ENCODE measurements at places on chromosomes 3 and 15.

- DNase-seq = peak; percentile 72
Measured at GRCh38 chr15:74543583-74543982, 2.6 kb downstream of the ARID3B start.

DNA sequence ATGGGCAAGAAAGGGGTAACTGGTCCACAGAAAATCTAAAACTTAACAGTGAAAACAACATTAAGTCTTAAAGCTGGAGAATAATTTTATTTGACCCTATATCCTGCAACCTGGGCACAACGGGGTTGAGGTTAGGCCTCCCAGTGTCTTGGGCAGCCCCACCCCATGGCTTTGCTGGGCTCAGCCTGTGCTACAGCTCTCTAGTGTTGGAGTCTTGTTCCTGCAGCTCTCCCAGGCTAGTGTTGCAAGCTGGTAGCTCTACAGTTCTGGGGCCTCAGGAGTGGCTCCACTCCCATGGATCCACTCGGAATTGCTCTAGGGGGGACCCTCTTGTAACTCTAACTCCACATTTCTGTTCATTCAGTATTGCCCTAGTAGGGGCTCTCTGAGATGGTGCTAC lies 24.9 kb upstream of the GNB4 start:
- DNase-seq = no peak

GRCh38 chr3:47291158-47291753 lies 8.5 kb downstream of the KLHL18 start:
- no peak for DNase-seq

- no peak for DNase-seq
Measured at GRCh38 chr15:74044267-74045110, 37.9 kb downstream of the GOLGA6A start.

GRCh38 chr3:97822359-97822775 lies 556 bp downstream of the CRYBG3 start:
- DNase-seq = peak; percentile 0

- DNase-seq = no peak
Measured at GRCh38 chr15:65528461-65529060, 1.7 kb upstream of the HACD3 start.

- no peak for DNase-seq
Measured at GRCh38 chr15:47870956-47871625, 153.8 kb downstream of the SEMA6D start.

GRCh38 chr3:151445273-151446001 lies 15.4 kb downstream of the IGSF10 start:
- DNase-seq = no peak

- no peak for DNase-seq
Measured at GRCh38 chr3:185726254-185726967, 98.4 kb downstream of the IGF2BP2 start.

DNA sequence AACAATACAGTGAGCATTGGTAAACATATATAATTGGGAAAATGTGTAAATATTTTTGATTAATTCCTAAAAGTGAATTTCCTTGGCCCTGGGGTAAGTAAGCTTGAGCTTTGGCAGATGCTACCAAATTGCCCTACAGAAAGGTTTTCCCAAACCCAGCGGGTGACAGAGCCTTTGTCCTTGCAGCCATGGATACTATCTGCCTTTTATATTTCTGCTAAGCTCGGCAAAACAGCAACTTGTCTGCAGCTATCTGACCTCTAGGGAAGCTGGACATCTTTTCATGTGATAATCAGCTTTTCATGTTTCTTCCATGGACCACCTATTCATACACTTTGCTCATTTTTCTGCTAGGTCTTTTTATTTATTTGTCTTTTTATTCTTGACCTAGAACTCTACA lies 64.7 kb upstream of the SEC22A start:
- no peak for DNase-seq

GRCh38 chr3:194730365-194730764 lies 44.7 kb downstream of the FAM43A start:
- DNase-seq = no peak

DNA sequence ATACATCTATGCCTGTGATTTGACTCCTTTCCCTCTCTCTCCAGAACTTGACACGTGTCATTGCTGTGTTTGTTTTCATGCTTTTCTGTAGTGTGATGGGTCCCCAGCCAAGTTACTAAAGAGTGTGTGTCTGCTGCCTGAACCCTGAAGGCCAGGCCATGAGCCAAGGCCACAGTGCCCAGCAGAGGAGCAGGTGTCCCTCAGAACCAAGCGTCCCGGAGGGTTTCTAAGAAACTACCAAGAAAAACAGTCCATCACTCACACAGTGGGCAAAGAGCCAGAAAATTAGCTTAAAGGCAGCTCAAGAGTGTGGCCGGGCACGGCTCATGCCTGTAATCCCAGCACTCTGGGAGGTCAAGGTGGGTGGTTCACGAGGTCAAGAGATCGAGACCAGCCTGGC lies 35.2 kb downstream of the FBXO45 start:
- DNase-seq = no peak

DNA sequence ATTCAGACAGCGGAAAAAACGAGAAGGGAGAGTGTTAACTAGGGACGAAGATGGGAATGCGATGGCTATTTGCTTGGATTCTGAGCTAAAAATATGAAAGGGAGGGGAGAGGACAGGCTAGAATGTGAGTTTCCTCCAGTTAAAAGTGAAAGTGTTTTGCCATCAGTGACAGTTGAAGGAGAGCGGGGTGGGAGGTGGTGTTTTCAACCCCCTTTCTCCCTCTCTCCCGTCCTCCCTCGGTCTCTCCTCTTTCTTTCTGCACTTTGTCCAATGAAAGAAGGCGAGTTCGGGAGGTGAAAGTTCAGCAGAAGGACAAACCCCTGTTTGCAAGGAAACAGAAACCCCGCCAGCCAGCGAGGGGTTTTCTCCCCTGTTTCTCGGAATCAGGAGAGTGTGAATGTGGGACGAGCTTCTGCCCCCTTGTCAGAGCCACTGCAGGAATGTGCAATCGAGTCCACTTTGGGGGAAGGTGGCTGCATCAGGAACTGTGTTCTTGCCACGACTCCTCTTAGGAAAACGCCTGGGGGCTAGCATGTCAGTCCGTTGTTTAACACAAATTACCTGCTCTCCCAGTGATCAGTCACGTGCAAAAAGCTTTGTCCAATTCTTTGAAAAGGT lies 975 bp upstream of the FOXP1 start:
- DNase-seq = peak; percentile 5

DNA sequence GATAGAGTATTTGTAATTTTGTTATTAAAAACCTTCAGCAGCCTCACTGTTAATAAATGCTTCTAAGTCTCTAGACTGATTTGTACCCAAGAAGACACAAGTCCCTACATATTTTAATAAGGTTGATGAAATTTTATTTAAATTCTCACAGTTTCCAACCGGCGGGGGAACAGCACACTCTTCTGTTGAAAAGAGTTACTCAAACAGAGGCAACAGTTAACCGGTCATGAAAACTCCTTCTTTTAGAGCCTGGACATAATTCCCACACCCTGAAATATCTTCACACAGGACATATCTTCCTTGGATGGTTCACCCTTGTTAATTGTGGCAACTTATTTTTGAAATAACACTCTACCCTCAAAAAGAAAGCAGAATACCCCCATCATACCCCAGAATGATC lies 278.8 kb downstream of the FOXP1 start:
- no peak for DNase-seq

GRCh38 chr3:53188720-53189119 lies 27.7 kb downstream of the PRKCD start:
- DNase-seq = no peak

GRCh38 chr3:151305060-151305774 lies 11.4 kb downstream of the GPR87 start:
- no peak for DNase-seq

GRCh38 chr15:35674873-35675781 lies 129.2 kb upstream of the DPH6 start:
- DNase-seq = no peak

DNA sequence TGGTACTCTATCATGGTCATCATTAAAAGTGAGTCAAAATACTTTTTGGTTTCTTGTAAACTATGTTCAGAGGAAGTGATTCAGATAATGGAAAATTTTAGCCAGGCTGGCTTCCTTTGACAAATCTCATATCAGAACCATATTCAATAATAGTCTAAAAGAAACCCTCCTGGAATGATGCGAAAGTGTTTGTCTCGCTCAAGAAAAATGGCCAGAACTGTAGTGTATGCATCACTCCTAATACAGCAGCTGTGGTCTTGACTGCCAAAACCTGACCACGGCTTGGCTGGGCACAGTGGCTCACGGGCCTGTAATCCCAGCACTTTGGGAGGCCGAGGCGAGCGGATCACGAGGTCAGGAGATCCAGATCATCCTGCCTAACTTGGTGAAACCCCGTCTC lies 35.6 kb upstream of the KCNMB2 start:
- DNase-seq = no peak

- DNase-seq = no peak
Measured at GRCh38 chr15:90829942-90830440, 38.4 kb upstream of the FURIN start.

DNA sequence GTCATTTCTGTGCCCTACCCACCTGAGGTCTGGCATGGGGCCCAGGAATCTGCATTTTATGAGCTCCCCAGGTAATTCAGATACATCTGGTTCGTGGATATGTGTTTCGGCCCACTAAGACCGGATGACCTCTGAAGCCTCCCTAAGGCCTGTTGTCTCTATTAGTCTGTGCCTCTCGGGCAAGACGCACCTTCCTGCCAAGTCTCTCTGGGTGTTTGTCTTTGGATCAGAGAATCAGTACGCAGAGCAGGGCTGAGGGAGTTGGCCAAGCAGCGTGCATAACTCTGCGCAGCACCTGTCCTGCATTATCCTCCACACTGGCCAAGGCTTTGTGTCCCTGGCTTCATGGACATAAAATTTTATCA lies 181.0 kb downstream of the THSD4 start:
- DNase-seq = no peak

GRCh38 chr3:123853686-123854372 lies 30.3 kb downstream of the MYLK start:
- DNase-seq = no peak

DNA sequence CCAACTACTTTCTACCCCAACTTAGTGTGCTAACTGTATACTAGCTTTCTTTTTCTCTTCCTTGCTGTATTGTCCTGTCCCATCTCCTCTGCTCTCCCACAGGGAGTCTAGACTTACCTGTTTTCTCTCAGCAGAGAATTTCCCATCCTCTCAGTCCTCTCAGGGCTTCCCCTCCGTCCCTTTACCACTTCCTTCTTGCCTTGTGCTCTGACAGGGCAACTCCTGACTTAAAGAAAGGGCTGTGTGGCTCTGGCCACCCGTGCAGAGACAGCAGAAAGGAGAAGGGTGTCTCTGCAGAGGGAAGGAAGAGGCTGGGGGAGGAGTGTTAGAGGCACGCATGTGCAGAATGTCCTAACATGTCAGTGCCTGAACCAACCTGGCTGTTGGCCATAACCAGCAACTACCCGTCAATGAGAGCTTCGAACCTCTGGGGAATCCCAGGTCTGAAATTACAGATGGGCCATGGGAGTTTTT lies at the start of gene GCSAM:
GCSAM (minus strand) TSS at position 274 of the 474 bp plus-strand sequence; CDS start at position 146, 128 bp downstream.
- peak; percentile 49 for DNase-seq

- no peak for DNase-seq
Measured at GRCh38 chr15:45586601-45587094, 531 bp upstream of the BLOC1S6 start.

DNA sequence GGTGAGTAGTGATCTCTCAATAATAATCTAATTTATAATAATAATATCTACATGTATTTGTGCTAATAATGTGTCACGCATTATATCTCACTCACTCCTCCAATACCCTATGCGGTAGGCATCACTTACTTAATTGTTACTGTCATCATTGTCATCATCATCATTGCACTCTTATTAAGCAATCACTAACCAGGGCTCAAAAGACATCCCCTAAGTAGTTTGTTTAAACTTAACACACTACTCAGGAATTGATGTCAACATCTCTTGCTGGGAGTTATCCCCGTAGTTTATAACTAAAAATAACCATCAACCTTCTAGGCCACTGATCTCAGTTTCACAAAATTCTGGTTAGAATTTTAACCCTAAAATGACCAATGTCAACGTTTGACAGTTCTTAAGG lies 56.8 kb upstream of the ICE2 start:
- DNase-seq = no peak

DNA sequence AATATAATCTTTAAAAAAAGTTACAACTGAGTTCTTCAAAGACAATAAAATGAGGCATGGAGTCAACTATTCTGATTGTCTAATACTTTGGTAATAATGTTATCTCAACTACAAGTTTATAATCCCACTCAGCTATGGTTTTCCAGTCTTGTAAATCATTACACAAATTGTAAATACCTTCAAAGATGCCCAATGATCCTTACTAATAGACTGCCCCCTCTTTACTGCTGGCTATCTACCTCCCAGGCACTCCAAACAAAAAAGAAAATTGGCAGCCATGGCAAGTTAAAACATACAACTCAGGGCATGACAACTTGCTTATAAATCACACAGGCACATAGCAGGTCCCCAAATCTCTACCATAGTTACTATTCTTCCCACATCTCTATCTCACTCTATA lies 58.5 kb downstream of the ZNF280D start:
- no peak for DNase-seq

- no peak for DNase-seq
Measured at GRCh38 chr3:155208183-155208800, 85.2 kb downstream of the STRIT1 start.

GRCh38 chr3:83622526-83622925 lies 1336.3 kb upstream of the CADM2 start:
- DNase-seq = no peak

DNA sequence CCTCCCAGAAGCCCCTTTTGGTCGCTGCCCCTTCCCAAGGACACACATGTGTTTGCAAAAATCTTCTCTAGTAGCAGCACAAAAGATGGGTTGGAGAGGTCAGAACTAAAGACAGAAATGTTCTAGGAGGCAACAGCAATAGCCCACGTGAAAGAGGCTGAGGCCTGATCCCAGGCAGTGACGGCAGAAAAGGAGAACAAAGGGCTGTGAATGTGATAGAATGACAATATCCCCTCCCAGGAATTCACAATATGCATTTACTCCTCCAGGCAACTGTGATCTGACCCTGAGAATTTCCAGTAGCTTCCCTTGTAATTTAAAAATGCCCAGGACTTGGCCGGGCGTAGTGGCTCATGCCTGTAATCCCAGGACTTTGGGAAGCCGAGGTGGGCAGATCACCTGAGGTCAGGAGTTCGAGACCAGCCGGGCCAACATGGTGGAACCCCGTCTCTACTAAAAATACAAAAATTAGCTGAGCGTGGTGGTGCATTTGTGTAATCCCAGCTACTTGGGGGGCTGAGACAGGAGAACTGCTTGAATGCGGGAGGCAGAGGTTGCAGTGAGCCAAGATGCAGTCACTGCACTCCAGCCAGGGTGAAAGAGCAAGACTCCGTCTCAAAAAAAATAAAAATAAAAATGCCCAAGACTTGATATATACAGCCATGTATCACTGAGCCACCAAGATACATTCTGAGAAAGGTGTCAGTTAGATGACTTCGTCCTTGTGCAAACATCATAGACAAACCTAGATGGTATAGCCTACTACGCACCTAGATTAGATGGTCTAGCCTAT lies 43.6 kb upstream of the PIAS1 start:
- DNase-seq = no peak

Data from CD4-positive, alpha-beta T cell (primary cell).